ENCODE measurements at places on chromosomes 11 and 22. TPM values are rescaled to one million over a fixed set of nuclear protein-coding genes. Genes with fewer than 3 reads are reported as not detected.

The FIBIN gene
- not detected for total RNA-seq

The AP5B1 gene
- total RNA-seq, result 19.5 TPM

GRCh38 chr22:23117275-23117674 lies 24.5 kb downstream of the RSPH14 start:
- no peaks in the 10 kb centered on the region for H3K4me1 ChIP-seq
- H3K36me3 ChIP-seq, result no peaks in the 10 kb centered on the region
- DNase-seq, result no peak
- H3K27ac ChIP-seq, result no peak overlapping the region
- no peaks in the 10 kb centered on the region for H3K27me3 ChIP-seq
- H3K4me3 ChIP-seq, result no peak overlapping the region

DNA sequence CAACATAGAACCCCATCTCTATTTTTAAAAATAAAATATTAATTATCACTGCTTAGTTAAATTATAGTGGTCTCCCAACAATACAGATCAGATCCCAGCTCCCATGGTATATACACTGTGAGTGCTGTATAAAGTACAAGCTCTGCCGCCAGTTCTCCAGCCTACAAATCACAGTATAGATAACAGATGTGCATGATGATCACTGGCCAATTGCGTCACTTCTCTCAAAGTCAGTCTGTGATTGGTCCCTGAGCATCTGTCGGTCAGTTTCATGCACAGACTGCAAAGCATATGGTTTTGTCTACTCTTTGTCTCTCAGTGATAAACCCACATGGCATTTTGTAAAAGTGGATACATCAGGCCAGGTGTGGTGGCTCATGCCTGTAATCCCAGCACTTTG lies 15.7 kb downstream of the PPARA start:
- no peak for DNase-seq
- no peak overlapping the region for H3K4me3 ChIP-seq

GRCh38 chr11:6633422-6634408 lies 14.5 kb upstream of the TPP1 start:
- H3K27me3 ChIP-seq, result no peaks in the 10 kb centered on the region
- no peak overlapping the region for H3K4me3 ChIP-seq
- H3K36me3 ChIP-seq, result no peaks in the 10 kb centered on the region
- H3K4me1 ChIP-seq, result peaks cover 6% of the 10 kb centered on the region
- no peak overlapping the region for H3K27ac ChIP-seq
